ENCODE measurements at places on chromosomes 7 and 10. TPM values are rescaled to one million over a fixed set of nuclear protein-coding genes. Genes with fewer than 3 reads are reported as not detected.

GRCh38 chr10:48527756-48528155 is 77.1 kb downstream of the ARHGAP22 start:
- no peak for DNase-seq

DNA sequence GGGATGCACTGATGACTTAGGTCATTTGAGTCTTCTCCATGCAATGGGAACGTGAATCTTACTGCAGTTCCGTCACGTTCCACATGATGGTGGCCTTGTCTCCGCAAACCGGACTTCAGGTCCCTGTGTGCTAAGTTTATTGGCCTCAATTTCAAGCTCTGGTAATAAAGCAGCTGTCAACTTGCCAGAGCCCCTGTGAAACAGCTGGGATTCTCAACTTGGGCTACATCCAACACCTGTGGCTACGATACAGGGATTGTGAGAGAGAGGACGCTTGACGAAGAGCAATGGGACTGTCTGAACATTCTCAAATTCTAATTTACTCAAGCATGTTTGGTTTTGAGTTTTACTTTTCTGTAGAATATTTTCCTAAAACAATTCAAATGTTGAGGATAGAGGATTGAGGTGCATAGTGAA is 174.2 kb downstream of the PTN start:
- DNase-seq: peak; percentile 63

Gene ABCC2
- 0.44 TPM for total RNA-seq

- DNase-seq: no peak
Measured at GRCh38 chr10:44923611-44924010, 12.5 kb downstream of the TMEM72 start.

DNA sequence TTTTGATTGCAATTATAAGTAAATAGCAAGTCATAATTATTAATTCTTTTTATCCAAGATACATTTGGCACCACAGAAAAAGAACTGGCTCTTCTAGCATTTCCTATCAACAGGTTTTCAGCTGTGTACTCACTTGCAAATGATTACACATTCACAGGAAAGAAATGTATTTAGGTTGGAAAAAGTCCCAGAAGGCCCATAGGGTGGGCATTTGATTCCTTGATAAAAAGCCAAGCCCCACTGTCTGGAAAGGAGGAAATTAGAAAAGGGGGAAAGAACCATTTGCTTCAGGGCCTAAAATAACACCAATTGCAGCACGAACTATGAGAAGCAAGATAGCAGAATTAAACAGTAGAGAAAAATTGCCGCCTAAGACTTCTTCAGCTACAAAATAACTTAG is 80.8 kb upstream of the COL1A2 start:
- peak; percentile 47 for DNase-seq
